ENCODE measurements at places on chromosomes 4 and X.

DNA sequence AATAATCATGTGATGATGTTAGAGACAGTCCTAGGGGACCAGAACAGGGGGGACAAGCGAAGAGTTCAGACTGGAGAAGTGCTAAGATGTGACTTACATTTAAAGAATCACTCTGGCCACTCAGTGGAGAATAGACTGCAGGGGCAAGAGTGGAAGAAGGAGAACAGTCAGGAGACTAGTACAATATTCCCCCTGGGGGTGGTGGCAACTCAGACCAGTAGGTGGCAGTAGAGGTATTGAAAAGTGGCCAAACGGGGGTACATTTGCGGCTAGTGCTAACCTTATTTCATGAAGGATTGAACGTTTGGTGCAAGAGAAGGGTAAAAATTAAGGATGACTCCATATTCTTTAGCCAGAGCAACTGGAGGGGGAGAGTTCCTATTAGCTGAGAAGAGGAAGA lies 2.7 kb upstream of the BMX start:
- DNase-seq: no peak

- no peak for DNase-seq
Observed at GRCh38 chr4:55673424-55673823, 37.3 kb upstream of the NMU start.

- DNase-seq: no peak
Observed at GRCh38 chr4:184395971-184396391, 78.4 kb downstream of the IRF2 start.

DNA sequence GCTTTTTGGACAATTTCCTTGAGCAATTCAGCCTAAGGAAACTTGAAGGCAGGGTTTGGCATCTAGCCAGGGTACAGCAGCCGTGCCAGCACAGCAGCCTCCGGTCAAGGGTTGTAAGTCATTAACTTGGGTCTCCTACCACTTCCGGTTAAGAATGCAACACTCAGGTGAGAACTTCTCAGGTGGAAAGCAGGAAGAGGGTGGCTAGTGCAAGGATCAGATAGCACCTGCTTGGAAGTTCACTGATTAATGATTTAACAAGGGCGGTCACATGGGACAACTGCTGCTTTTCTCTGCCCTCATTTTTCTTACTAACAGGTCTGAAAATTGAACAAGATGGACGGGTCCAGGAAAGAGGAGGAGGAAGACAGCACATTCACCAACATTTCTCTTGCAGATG lies 30.1 kb upstream of the SCOC start:
- DNase-seq: no peak

DNA sequence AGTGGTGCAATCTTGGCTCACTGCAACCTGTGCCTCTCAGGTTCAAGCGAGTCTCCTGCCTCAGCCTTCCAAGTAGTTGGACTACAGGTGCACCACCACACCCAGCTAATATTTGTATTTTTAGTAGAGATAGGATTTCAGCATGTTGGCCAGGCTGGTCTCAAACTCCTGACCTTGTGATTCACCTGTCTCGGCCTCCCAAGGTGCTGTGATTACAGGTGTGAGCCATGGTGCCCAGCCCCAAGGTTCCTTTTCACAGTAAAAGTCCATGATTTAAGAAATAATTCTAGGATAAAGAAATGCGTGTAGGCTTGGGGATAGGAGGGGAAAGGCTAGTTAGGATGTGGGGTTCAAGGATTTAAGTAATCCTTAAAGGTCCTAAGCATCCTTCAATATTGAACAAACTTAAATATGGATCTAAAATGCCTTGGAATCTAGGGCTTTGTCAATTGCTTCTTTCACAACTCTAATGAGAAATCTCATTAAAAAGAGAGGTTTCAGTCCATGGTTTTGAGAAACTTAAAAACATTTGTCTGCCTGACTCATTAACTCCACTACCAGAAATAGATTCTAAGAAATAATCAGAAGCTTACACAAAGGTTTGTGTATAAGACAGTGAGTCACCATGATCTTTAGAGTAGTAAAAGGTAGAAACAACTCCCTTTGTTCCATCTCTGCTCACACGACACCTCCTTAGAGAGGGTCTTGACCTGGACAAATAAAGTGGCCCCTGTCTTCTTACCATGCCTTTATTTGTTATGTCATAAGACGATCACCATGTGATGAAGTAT lies 203.2 kb downstream of the PTTG2 start:
- DNase-seq: no peak

DNA sequence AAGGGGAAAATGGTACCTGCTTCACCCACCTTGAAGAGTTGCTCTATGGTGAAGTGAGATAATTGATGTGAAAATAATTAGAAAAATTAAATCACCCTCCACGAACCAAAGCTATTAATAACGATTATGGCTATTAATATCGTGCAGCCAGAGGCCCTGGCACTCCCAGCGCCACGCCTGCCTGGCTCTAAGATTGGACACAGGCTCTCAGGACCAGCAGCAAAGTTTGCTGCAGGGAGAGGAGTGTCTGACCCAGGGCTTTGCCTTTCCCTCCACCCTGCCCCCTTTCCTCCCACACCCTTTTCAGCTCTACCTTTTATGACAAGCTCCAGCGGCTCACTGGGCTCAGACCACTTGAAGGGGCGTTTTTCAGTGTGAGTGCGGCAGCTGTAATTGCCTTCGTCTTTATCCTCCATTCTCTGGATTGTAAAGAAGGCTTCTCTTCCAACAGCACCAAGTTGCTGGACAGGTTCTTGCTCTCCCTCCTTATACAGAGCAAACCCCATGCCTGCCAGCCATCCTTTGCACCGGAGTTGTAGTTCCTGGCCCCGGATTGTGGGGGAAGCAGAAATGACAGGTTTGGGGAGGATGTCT lies 11.5 kb downstream of the IGSF1 start:
- no peak for DNase-seq

- DNase-seq: no peak
Observed at GRCh38 chrX:153723351-153724251, 586 bp downstream of the BCAP31 start.

DNA sequence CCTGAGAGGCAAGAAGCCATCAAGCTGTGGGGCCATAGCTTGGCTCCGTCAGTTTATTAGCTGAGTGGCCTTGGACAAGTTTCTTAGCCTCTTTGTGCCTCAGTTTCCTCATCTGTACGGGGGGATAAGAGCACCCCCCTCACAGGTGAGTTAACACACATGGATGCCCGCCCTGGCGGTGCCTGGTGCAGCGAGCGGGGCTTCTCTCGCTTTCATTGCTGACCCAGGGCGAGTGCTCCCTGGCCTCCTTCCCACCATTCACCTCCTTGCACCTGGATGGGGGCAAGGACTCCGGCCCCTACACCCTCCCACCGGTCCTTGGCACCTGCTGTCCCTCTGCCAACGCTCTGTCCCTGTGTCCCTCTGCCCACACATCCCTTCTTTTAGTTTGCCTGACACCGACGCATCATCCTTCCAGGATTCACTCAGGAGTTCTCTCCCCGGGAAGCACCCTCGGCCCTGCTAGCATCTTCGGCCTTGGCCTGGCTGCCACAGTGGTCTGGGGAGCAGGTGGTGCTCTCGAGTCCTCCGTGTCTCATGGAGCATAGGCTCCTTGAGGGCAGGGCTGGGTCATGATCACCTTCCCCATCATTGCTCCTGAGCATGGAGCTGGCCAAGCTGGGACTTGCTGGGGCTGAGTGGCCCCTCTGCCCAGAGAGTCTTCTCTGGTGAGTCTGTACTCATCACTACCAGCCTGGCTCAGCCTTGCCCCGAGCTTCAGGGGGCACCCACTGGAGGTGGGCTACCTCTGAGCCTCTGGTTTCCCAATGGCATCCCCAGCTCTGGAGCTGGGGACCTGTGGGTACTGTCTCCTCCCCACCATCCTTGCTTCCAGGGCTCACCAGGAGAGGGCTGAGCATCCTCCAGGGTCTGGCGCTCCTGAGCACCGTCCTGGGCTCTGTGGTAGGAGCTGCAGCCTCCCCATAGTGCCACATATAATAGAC lies 53.8 kb upstream of the SORCS2 start:
- no peak for DNase-seq

DNA sequence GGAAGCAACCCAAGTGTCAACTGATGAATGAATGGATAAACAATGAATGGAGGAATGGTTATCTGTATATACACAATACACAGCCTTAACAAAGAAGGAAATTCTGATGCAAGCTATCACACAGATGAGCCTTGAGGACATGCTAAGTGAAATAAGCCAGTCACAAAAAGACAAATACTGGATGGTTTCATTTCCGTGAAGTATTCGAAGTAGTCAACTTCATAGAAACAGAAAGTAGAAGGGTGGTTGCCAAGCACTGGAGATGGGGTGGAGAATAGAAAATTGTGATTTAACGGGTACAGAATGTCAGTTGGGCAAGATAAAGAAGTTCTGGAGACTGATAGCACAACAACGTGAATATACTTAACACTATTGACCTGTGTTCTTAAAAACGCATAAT lies 28.2 kb downstream of the CENPU start:
- DNase-seq: no peak

GRCh38 chr4:3291411-3291968 lies 1.3 kb upstream of the RGS12 start:
- DNase-seq: no peak

GRCh38 chr4:102754044-102754443 lies 6.7 kb downstream of the MANBA start:
- DNase-seq: no peak

- no peak for DNase-seq
Observed at GRCh38 chr4:16442296-16442695, 216.0 kb upstream of the TAPT1 start.

DNA sequence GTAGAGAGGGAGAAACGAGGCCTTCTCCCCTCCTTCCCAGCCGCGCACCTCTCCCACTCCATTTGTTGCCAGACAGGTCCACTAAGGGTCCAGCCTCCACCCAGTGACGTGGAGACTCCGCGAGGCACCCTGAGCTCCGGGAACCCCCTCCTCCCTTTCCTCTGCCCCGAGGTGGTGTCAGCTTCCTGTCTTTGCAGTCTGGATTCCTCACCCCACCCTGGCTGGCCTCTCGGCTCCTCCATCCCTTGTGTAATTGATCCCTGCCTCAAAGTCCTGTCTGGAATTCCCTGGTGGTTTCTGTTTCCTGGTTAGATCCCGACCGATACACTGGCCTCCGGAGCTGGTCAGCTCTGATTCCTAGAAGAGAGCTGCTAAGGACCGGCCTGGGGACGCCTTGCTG lies 105.9 kb upstream of the SCOC start:
- no peak for DNase-seq

GRCh38 chr4:175929932-175930331 lies 117.9 kb upstream of the GPM6A start:
- no peak for DNase-seq

GRCh38 chrX:136909706-136910564 lies 29.4 kb upstream of the RBMX start:
- DNase-seq: no peak

DNA sequence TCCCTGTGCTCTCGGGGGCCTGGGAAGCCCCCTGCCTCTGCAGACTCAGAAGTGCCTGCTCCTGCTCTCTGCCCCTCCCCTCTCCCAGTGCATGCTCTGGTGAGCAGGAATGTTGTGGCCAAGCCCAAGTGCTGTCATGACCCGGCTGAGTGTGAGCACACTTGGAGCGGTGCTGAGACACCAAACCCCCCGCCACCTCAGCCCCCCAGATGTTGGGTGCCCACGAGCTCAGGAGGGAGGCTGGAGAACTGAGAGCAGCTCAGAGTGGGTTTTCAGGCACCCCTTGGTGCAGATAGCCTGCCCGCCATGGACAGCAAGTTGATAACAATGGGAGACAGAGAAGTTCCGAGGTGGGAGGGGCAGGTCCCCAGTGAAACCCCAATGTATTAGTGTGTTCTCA lies 477.4 kb downstream of the ACTRT1 start:
- DNase-seq: no peak

DNA sequence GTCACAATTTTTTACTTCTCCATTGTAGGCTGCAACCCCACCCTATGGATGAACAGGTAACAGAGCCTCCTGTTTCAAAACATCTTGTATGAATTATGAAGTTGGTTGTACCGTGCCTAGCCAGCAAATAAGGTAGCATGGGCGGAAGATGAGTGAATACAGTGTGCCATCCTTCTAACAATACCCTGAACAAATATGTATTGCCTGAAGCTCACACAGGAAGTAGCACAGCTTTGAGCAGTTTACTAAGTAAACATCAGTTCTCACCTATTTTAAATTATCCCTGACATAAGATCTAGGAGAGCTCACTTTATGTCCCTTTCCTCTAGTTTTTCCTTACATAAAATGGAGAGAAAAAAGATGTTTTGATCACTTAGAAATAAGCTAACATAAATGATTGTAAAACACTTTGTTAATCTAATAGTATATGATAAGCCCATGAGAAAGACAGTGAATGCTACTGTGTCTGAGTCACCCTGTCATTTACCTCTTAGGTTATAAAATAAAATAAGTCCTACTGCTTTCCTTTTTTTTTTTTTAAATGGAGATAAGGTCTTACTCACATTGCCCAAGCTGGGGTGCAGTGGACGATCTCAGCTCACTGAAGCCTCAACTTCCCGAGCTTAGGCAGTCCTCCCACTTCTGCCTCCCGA lies 36.6 kb downstream of the GRSF1 start:
- DNase-seq: no peak

GRCh38 chr4:98151145-98151924 lies 8.1 kb upstream of the STPG2 start:
- DNase-seq: no peak

DNA sequence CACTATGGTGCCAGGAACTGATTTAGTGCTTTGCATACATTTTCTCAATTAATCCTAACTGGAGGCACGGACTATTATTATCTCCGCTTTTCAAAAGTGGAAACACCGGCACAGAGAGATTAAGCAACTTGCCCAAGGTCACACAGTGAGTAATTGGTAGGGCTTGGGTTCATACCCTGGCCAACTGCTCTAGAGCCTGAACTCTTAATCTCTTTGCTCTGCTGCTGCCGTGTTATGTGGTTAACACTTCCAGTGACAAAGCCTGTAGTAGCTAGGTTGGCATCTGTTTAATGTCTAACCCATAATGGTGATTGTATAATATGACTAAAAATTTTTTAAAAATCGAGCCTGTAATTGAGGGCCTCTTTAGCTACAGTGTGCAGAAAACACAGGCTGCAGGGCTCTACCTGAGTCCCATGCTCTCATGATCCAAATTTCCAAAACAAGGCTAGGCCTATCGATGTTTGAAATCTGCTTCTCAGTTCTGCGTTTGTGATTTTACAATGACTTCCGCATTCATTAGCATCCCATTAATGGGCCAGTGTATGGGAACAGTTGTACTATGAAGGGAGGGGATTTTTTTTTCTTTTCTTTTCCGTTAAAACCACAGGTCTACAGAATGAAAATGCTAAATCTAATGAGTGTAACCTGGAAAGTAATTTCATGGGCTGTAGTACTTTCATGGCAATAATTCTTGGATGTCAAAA lies 219.3 kb upstream of the JADE1 start:
- no peak for DNase-seq

GRCh38 chrX:44906542-44906941 lies 33.6 kb downstream of the KDM6A start:
- DNase-seq: no peak
